ENCODE measurements at places on chromosomes 4 and X.

GRCh38 chr4:70637239-70637913, 8.8 kb downstream of the ENAM start:
- DNase-seq: no peak

- no peak for DNase-seq
These were observed 123.6 kb upstream of the NR3C2 start for GRCh38 chr4:148565801-148566200.

GRCh38 chr4:130738233-130738632, 1642.3 kb downstream of the C4orf33 start:
- DNase-seq: no peak

GRCh38 chr4:165723051-165723795, 149.8 kb upstream of the TLL1 start:
- DNase-seq: no peak

GRCh38 chr4:142021761-142022160, 385.4 kb downstream of the IL15 start:
- no peak for DNase-seq

DNA sequence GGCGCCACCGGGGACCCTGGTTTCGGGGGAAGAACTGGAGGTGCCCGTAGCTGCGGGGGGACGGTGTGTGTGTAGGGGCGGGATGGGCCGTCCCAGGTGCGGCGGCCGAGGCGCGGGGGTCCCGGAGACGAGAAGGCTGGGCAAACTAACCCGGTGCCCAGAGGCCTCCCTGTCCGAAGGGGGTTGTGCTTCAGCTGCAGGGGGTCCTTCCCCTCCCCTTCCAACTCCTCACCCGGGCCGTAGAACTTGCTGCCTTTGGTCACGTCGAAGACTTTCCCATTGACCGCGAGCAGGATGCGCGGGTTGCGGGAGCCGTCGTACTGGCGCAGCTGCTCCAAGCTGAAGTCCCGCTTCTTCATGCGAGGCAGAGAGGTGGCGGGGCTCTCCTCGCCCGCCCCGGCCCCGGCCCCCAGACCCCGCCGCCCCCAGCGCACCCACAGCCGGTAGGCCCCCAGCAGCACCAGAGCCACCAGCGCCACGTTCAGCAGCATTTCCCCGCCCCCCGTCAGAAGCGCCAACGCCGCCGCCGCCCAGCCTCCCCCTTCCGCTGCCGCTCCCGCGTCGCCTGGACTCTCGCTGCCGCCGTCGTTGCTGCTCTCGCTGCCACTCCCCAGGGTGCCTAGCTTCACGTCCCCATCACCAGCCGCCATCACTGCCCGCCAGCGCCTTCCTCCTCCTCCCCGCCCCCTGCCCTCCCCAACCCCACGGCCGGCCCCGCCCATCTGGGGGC, at the start of gene PGRMC2:
TSS of gene PGRMC2 (minus strand) at position 673 of the 730 bp plus-strand sequence. CDS start at position 650, 23 bp downstream.
- DNase-seq: no peak

DNA sequence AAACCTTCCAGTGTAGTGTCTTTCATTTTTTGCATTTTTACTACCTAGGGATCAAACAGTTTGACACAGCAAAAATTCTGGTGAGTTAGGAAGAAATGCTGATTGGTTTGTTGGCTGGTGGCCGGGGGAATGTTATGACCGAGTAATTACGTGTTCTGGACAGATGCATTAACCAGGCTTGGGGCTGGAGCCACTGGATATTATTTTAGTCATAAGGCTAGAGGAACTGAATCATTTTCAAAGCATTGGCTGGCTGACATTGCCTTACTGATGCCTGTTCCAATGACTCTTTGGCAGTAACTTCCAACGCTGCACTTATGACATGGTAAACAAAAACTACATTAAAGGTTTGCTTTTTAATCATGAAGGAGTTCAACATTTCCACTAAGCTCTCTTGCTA, 84.6 kb downstream of the FBXO8 start:
- DNase-seq: no peak

DNA sequence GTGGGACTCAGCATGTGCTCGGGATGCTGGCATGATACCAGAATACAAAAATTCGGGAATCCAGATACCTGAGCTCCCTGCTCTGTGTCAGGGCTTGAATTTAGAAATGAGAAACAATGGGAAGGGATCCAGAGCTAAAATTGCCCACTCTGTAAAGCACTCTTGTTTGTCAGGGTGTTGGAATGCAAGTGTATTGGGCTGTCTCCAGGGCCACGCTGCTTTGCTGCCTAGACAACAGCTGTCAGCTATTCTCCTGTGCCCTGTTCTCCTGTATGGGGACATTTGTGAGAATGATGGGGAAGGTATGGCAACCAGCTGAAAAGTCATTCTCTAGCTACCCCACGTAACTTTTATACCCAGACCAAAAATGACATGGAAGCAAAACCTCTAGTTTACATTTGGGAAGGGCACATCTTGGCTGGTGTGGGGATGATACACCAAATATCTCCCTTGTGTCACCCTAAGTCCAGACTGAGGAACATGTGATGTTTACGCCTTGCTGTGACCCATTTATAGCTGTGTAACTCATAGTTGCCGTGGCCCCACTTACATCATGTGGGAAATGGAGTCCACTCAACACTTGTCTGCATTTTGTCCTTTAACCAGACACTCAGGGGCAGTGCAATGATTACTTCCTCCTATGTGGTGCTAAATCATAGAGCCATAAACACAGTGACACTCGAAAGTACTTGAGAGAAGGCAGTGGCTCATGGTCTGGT, 46.6 kb downstream of the SMPX start:
- no peak for DNase-seq

DNA sequence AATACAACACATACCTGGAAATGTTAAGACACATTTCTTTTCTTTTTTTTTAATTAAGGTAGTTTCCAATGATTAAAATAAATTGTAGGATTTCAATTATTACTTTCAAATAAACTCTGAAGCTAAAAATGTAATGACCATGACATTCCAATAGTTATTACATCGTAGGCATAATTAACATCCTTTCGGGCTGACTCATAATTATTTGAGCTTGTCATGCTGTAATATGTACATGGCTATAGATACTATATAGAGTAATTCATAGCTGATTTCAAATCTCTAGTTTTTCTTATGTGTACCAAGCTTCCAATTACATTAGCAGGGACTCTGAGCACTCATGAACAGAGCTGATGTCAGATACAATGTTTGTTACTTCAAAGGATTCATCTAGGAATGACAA, 125.7 kb upstream of the GABRG1 start:
- DNase-seq: no peak

DNA sequence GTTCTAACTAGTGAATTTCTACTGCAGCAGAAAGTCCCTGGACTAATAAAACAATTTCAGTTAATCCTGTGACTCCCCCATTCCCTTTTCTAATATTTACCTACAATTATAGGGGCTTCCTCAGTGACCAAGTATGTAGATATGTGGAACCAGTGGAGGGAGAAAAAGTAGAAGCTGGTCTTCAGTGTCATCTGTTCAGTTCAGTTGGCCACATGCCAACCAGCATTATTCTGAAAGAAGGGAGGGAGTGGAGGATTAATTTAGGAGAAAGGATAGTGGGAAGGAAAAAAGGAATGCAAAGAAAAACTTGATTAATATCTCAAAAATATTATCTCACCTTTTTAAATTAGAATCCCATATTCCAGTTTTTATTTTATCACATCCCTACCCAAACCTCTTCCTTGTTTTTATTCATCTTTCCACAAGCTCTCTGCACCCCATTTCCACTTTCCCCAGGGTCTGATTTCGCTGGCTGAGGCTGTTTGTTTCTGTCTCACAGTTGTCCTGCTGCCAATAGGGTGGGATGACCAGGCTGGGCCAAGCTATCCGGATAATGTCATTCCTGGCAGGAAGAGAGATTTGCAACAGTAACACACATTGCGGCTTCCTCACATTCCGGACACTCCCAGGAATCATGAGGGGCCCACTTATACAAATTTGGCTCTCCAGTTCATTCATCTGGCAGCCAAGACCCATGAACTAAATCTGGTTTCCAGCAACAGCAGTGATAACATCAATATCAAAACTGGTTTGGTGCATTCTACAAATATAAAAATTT, 24.6 kb upstream of the ANTXR2 start:
- no peak for DNase-seq

- DNase-seq: no peak
These were observed 209.0 kb downstream of the IDS start for GRCh38 chrX:149296092-149296491.

DNA sequence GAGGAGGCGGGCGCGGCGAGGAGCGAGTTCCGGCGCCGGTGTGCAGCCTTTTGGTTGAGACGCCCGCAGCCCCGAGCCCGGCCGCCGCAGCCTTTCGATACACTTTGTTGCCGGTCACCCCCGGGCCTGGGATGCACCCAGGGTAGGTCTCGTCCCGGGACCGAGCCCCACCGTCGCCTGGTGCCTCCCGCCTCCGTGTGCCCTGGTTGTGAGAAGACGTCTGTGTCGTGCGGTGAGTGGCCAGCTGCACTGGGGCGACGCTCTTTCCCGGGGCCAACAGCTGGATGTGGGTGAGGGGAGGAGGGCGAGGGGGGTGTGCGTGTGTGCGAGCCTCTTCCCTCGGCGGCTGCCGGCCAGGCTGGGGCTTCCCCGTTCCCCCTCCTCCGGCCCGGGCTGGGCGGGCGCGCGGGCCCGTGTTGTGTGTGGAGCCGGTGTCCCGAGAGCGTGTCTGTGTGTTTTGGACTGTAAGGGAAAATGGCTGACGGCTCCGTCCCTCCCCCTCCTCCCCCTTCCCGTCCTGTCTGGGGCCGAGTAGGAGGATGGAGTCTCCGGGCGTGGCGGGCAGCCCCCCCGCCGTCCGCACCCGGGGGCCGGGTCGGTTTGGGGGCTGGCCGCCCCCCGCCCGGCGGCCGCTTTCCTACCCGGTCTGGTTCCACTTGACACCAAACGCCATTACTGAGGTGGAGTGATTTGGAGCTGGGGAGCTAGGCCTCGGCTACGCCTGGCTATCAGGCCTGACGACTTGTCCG, 807 bp downstream of the USP9X start:
- peak; percentile 34 for DNase-seq

DNA sequence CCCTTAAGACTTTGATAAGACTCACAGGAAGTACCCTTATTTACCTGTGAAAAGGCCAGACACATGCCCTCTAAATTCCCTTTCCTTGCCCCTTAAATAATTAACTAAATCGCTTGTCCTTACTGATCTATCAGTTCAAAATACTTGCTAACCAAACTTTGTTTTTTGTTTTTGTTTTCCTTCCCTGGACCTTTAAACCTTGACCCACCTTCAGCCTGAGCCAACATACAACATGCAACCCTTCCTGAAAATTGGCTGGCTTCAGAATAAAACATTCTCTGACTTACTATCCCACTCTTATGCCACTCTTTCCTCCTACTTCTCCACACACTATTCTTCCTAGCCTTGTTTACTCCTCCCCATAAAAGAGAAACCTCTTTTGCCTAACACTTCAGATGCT, 448.1 kb upstream of the TRAM1L1 start:
- DNase-seq: no peak

GRCh38 chrX:15631637-15632036, 30.9 kb upstream of the ACE2 start:
- no peak for DNase-seq

- no peak for DNase-seq
These were observed 101.4 kb downstream of the WWC2 start for GRCh38 chr4:183200453-183200852.

DNA sequence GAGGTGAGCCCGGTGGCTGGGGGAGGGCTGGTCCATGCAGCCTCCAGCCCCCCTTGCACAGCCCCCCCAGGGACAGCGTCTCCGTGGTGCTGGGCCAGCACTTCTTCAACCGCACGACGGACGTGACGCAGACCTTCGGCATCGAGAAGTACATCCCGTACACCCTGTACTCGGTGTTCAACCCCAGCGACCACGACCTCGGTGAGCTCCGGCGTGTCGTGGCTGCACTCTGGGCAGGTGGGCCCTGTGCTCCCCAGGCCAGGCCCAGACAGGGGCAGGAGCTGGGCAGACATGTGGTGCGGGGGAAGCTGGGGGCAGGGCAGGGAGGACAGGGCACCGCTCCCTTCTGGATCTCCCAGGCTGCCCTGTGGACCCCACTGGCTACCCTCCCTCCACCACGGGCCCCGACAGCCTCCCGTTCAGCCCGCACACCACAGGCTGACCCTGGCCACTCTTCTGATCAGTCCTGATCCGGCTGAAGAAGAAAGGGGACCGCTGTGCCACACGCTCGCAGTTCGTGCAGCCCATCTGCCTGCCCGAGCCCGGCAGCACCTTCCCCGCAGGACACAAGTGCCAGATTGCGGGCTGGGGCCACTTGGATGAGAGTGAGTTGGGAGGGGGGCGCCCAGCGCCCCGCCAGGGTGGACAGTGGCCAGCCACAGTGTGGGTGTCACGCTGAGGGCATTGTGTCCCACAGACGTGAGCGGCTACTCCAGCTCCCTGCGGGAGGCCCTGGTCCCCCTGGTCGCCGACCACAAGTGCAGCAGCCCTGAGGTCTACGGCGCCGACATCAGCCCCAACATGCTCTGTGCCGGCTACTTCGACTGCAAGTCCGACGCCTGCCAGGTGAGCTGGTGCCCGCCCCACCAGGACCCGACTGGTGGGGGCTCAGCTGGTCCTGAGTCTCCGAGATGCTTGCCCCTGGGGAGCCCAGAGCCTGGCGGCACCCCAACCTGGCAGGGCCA, 5.9 kb downstream of the HGFAC start:
- DNase-seq: no peak

GRCh38 chr4:165009493-165010227, 22.1 kb upstream of the TRIM60 start:
- no peak for DNase-seq

- DNase-seq: no peak
These were observed 353.1 kb upstream of the BOD1L1 start for GRCh38 chr4:13980317-13981310.

- DNase-seq: no peak
These were observed 41.3 kb downstream of the HTT start for GRCh38 chr4:3115637-3116270.

- DNase-seq: no peak
These were observed 91.7 kb upstream of the HPF1 start for GRCh38 chr4:169849456-169849855.

DNA sequence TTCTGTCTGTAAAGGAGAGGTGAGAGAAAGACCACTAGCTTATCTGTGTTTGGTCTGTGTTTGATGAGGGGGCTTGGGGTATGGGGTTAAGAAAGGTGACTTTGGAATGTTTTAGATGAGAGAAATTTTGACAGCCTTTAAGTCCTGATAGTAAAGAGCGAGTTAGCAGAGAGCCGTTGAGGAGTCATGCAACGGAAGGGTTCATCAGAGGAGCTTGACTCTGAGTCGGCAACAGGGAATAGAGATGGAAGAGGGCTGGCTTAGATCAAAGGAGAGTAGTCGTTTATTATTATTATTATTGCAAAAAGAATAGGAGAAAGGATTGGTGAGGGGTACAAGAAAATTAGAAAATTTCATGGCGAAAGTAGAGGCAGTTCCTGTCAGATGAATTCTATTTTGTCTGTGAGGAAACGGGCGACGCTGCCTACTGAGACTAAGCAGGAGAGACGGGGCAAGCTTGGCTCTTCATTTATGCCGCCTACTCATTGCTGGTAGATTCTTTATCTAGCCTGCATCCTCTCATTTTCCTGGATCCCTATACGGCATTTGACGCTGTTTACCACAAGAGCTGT, 473 bp upstream of the VAMP7 start:
- DNase-seq: no peak

- no peak for DNase-seq
These were observed 103.6 kb downstream of the PRKX start for GRCh38 chrX:3609810-3610209.

GRCh38 chr4:143407888-143408287, 71.2 kb downstream of the GAB1 start:
- no peak for DNase-seq

GRCh38 chrX:6279277-6279909, 50.7 kb upstream of the NLGN4X start:
- DNase-seq: no peak
